ENCODE measurements at places on chromosomes 16 and 17.

DNA sequence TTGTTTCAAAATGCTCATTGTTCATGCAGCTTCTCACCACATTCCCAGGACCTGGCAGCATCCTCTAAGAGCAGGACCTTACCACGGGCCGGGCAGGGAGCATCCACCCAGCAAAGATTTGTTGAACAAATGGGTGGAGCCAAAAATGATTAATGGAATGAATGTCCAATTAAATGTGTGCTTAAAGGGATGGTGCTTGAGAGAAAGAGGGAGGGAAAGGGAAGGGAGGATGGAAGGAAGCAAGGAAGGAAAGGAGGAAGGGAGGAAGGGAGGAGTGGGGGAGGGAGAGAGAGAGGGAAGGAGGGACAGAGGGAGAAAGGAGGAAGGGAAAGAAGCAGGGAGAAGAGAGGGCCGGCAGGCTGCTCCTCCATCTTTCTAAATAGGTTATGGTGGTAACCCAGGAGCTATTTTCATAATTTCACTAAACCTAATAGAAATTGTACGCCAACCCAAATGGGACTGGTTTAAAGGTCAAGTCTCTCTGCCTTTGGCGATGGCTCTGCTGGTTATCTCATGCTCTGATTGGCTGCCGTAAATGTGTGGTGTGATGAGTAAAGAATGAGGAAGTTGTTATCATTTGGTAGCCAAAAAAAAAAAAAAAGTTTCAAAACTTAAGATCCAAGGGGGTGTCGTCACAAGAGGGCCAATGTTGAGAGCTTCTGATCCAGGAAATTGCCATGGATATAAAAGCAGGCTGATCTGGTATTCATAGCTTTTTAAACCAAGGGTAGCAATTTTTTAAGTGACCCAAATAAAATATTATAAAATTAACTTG, 126.7 kb upstream of the FOXF1 start:
- no peak for DNase-seq

- DNase-seq: no peak
Observed at GRCh38 chr17:58637011-58637570, 54.8 kb downstream of the TEX14 start.

- DNase-seq: no peak
Observed at GRCh38 chr17:19539841-19540311, 6.2 kb downstream of the SLC47A1 start.

- no peak for DNase-seq
Observed at GRCh38 chr17:76419576-76420260, 33.2 kb downstream of the UBE2O start.

- no peak for DNase-seq
Observed at GRCh38 chr16:70588565-70588964, 57.8 kb upstream of the IL34 start.

- no peak for DNase-seq
Observed at GRCh38 chr17:34668206-34668605, 88.8 kb downstream of the TMEM132E start.

DNA sequence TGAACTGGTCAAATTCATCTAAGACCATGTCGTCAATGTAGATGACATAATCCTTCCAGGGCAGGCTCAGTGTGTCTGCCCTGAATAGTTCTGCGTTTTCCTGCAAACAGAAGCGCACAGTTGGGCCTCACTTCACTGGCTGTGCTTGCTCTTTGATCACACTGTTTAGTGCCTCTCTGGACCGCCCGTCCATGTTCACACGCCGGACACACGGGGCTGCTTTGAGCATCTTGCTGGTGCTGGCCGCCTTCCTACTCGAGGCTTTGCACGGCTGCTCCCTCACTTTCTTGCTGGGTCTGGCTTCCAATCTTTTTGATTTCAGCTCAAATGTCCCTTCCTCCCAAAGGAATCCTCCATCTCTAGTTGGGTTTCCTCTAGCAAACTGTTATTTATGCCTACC, 37.4 kb downstream of the DNAH17 start:
- no peak for DNase-seq

DNA sequence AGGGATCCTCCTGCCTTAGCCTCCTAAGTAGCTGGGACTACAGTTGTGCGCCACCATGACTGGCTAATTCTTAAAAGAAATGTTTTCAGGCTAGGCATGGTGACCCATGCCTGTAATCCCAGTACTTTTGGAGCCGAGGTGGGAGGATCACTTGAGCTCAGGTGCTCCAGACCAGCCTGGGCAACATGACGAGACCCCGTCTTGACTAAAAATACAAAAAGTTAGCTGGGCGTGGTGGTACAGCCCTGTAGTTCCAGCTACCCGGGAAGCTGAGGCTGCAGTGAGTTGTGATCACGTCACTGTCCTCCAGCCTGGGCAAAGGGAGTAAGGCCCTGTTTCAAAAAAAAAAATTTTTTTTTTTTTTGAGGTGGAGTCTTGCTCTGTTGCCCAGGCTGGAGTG, 173.1 kb downstream of the SEC14L1 start:
- DNase-seq: no peak

- DNase-seq: no peak
Observed at GRCh38 chr16:71895679-71896365, 491 bp downstream of the IST1 start.

DNA sequence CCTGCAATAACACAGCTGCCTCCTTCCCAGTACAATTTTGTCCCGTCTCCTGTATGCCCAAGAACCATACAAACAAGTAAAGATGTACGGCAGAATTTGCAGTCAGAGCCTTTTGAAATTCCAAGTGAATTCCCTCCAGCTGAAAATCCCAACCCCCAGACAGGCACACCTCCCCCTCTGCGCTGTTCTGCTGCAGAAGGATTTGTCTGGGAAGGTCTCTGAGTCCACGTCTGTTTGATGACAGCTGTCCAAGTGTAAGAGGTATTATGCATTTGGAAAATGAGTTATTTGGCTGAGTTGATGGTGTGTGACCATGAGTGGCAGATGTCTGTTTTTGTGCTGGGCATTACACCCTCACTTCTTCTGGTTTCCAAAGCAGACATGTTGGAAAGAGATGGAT, 104.9 kb upstream of the HS3ST4 start:
- no peak for DNase-seq

GRCh38 chr17:497241-498034, 144.8 kb upstream of the RPH3AL start:
- DNase-seq: no peak

GRCh38 chr17:82399601-82400101, 18.5 kb upstream of the HEXD start:
- no peak for DNase-seq

- no peak for DNase-seq
Observed at GRCh38 chr16:69503244-69503643, 62.5 kb upstream of the NFAT5 start.

GRCh38 chr17:34670618-34671017, 91.2 kb downstream of the TMEM132E start:
- no peak for DNase-seq

DNA sequence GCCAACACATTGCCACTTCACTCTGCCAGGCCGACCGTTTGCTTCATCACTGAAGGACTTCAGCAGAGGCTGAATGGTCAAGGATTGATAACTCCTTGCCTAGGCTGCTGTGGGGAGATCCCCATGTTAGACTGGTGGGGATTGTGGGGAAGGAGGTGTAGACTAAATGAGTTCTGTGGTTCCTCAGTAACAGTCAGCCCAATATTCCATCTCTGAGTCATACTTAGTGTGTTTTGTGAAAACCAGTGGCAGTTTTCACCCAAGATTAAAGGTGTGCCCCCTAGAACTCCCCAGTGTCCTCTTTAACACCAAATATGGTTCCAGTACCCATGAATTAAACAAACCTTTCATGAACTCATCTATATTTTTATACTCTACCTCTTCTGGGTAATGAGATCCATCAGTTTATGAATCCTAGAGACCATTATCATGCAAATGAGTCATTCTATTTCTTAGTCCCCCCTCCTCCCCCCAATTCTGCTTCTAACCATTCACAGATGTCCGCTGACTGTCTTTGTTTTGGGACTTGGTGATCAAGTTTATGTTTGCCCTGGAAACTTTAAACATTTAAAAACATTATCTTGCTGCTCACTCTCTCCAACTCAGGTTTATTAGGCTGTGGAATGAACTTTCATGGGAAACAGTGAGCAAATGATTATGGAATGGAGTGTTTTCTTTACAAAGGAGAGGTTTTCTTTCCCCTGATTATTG, 66.8 kb upstream of the GAS7 start:
- peak; percentile 25 for DNase-seq

- DNase-seq: no peak
Observed at GRCh38 chr16:88382491-88383400, at the start of gene ZNF469. ZNF469 (plus strand) TSS chr16:88382959; CDS start chr16:88427471, 44,512 bp downstream.

- DNase-seq: no peak
Observed at GRCh38 chr17:33038740-33039139, 47.1 kb downstream of the SPACA3 start.

DNA sequence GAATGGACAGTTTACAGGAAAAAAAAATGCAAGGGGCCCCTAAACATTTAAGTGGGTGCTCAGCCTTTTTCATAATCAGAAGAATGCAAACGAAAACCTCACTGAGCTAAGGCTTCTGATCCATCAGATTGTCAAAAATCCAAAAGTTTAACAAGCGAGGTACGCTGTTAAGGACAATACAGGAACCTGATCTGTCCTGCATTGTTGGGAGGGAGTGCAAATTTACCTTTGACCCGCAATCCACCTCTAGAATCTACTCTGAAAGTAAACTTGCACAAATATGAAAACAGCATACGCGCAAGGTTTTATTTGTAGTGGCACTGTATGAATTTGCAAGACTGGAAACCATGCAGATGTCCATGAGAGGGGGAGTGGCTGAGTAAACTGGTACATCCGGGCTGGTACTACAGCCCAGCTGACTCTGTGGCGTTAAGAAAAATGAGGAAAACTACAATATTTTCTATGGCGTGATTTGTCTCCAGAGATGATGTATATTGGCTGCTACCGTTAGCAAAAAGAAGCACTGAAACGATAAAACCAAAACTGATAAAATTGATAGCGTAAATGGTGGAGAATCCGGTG, 28.8 kb upstream of the ST6GALNAC1 start:
- no peak for DNase-seq

- no peak for DNase-seq
Observed at GRCh38 chr16:89330177-89330856, 112.8 kb downstream of the ZNF778 start.

GRCh38 chr16:64153718-64154117, 968.1 kb downstream of the CDH11 start:
- DNase-seq: no peak

- no peak for DNase-seq
Observed at GRCh38 chr16:22938647-22939046, 124.7 kb downstream of the HS3ST2 start.

Data from HS-5 (cell line).